Activated CD8-positive, alpha-beta T cell treated with anti-CD3 and anti-CD28 coated beads, Interleukin-2, amount 10 ng/mL, durations not matched to agents 7 days and 5 days (primary cell): ENCODE measurements at places on chromosomes 2 and 18.

- DNase-seq = no peak
These were observed 114.1 kb upstream of the FIGN start for GRCh38 chr2:163849756-163850435.

DNA sequence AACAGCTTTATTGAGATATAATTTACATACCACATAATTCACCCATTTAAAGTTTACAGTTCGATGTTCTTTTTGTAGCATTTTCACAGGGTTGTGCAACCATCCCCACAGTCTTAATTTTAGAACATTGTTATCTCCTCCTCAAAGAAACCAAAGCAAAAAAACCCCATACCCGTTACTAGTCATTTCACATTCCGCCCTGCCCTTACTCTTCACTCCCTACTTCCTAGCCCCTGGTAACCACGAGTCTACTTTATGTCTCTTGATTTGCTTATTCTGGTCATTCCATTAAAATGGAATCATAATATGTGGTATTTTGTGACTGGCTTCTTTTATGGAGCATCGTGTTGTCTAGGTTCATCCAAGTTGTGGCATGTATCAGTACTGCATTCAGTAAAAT lies 137.7 kb downstream of the TANC1 start:
- DNase-seq = no peak

GRCh38 chr2:180999274-180999964 lies 19.0 kb downstream of the UBE2E3 start:
- no peak for DNase-seq

GRCh38 chr2:17171446-17172049 lies 346.7 kb downstream of the RAD51AP2 start:
- no peak for DNase-seq

DNA sequence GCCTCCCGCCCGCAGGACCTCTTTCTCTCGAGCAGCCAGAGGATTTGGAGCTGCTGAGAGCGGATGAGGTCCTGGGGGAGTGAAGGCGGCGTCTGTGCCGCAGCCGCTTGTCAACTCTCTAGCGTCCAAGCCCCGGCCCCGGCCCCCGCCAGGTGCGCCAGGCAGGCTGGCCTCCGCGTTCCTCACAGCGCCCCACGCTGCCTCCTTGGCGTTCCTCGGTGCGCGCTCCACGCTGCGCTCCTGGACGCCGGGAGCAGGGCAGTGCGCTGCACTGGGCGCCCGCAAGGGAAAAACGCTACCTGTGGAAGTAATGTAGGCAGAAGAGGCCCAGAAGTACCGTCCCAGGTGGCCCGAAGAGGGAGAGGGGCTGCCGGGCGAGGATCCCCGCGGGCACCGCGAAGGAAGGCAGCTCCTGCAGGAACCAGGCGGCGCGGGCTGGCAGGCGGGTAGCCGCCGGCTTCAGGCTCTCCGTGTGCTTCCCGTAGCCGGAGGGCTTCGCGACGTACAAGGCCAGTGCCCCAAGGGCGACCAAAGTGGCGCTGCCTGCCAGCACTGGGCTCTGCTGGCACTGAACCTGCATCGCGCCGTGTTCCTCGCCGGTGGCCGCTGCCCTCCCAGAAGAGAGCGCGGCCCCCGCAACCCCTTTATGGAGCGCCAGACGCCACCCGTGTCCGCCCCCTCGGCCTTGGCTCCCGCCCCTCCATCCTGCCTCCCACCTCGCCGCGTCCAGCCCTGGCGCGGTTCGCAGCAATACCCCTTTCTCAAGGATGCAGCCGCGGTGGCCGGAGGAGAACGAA lies at the start of gene SRD5A2:
Gene SRD5A2, minus strand, starts transcription at position 618 of the 797 bp plus-strand sequence. Its CDS starts 38 bp downstream, at position 580.
- DNase-seq = no peak

GRCh38 chr2:236168110-236169080 lies at the start of gene GBX2:
TSS of gene GBX2 (minus strand) at chr2:236168386. CDS start at chr2:236167971, 415 bp downstream.
- DNase-seq = no peak

DNA sequence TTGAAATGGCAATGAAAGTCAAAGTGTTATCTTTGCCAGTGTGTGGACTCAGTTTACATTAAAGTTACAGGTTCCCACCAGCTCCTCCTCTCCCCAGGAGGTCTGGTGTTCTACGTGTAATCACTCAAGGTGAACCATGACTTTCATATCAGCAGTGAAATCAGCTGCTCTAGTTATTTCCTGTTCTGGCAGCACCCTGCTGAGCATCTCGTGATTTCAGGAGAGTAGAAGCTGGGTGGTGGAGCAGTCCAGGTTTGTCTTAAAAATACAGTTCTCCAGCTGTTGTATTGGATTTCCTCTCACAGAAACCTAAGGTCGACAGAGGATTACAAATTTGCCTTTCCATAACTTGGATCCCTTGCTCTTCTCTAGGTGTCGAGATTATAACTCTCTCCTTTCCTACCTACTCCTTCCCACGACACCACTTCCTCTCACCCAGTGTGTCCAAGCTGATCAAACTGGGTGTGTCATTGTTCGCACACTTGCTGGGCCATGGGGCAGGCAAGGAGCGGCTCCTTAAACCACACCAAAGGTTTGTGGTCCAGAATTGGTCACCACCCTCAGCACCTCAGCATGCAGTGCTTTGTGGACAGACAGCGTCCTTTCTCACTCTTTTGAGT lies 13.0 kb upstream of the ARHGAP25 start:
- DNase-seq = peak; percentile 68

GRCh38 chr18:54772056-54772455 lies 56.2 kb upstream of the RAB27B start:
- no peak for DNase-seq

DNA sequence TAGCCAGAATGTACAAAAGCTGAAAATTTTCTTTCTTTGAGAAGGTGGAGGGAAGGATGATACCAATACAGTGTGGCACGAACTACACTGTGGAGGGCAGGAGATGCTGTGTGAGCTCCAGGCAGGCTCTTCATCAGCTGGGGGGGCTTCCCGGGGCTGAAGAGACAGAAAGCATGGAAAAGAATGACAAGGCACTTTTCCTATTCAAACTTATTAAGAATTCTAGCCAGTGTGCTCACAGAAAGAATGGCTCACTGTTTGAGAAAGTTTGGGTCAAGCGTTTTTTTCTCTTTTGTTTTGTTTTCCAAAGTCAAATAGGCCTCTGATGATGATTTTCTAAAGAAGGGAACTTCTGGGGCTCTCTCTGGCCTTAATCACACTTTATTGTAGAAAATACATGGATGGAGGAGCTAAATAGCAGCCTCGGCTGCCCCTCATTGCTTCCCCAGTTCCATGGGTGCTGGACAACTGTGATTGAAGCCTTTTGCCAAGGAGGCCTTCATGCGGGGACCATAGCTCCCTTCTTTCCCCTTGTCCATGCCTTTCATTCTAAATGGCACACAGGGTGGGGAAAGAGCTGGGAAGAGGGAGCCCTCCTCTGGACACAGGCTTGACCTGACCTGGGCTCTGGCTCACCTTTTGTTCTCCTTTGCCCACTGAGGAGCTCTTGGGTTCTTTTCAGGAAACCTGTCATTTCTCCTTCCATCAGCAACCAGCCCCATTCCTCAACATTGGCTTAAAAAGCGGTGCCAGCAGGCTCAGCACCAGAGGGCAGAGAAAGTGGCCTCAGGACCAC lies 130.6 kb downstream of the TDRD15 start:
- no peak for DNase-seq

DNA sequence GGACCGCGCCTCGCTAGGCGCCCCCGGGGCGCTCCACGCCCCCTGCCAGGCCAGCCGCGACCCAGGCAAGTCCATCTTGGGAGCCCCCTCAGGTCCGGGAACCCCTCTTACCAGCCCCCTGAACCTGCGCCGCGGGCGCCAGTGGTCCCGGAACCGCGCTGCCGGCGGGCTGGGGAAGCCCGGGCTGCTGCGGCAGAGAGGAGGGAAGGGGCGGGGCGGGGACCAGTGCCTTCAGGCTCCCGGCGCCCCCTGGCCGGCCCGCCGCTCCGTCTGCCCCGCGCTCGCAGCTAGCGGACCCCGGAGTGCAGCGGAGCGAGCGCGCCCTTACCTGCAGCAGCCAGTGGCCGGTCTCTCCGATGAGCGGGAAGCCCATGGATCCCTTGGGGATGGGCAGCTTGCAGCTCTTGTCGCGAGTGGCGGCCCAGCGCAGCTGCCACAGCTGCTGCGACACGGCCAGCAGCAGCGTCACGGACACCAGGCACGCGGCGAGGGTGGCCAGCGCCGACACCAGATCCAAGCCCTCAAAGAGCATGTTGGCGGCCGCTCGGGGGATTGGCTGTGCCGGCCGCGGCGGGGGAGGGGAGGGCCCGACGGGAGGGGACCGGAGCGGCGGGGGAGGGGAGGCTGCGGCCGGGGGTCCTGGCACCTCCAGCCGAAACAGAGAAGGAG lies at the start of gene CYP26B1:
Gene CYP26B1, minus strand, starts transcription at position 560 of the 669 bp plus-strand sequence. Its CDS starts 28 bp downstream, at position 532.
- DNase-seq = peak; percentile 17

- no peak for DNase-seq
These were observed 146.9 kb downstream of the DAW1 start for GRCh38 chr2:228018311-228018710.
